ENCODE measurements at places on chromosomes 2 and 18.

DNA sequence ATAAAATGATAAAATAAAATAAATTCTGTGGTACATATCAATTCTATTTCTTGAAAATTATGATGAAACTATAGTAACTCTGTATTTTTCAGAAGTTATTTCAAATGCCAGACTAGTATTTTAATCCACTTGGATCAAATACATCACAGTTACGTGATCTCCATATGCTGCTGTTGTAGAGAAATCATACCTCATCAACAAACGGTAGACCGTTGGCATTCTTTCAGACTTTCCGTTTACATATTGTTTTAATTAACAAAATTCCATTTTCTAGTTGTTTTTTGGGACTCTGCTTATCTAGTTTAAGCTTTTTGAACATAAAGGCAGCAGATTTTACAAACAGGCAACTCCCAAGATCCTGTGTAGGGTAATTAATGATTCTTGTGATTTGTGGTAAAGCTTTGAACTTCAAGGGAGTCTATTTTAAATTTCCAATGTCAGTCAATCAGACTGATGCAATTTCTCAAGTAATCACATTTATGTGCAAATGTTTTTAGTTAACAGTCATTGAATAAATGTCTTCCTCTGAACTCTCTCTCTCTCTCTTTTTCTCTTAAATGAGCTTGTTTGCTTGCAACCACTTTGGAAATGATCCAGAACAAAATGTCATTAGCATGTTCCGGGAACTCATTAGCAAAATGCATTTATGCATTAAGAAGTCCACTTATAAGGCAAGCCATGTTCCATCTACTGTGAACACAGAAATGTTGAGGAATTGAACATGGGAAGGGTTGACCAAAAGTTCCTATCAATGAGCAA lies 31.8 kb downstream of the NYAP2 start:
- no peak for DNase-seq

GRCh38 chr18:33560686-33561370 lies 17.2 kb upstream of the ASXL3 start:
- DNase-seq: no peak

DNA sequence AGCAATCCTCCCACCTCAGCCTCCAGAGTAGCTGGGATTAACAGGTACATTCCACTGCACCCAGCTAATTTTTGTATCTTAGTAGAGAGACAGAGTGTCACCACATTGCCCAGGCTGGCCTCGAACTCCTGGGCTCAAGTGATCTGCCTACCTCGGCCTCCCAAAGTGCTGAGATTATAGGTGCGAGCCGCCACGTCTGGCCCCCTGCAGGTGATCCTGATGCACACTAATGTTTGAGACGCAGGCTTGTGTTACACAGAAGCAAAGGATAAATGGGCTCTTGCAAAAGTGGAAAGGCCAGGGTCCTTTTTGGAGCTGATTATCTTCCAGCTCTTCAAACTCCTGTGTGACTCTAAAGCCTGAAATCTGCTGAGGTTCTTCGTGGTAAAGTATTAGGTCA lies 84.2 kb downstream of the TGFA start:
- DNase-seq: no peak

- DNase-seq: no peak
Measured at GRCh38 chr2:132656266-132656975, 13.6 kb downstream of the LYPD1 start.

- DNase-seq: no peak
Measured at GRCh38 chr2:68975844-68976243, 1.4 kb downstream of the GKN1 start.

GRCh38 chr2:75233965-75234364 lies 34.6 kb upstream of the TACR1 start:
- no peak for DNase-seq

DNA sequence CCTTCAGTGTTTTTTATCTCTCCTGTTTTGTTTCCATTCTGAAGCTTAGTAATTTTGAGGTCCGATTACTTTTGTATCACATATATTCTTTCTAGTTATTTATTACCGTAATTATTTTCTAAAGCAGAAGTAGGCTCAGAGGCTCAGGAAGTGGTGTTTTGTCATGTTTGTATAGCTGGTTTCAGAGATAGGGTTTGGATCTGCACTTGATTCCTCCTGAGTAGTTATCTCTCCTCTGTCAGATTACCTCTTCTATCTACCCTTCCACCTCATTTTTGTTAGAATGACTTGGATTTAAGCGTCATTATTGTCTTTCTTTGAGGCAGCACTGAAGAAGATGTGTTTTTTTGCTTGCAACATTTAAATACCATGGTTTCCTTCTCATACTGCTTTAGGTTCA lies 95.4 kb downstream of the MTA3 start:
- DNase-seq: no peak

- DNase-seq: no peak
Measured at GRCh38 chr2:25036221-25036559, 5.7 kb upstream of the EFR3B start.

GRCh38 chr18:31451625-31452024 lies 4.1 kb downstream of the DSG3 start:
- DNase-seq: no peak

DNA sequence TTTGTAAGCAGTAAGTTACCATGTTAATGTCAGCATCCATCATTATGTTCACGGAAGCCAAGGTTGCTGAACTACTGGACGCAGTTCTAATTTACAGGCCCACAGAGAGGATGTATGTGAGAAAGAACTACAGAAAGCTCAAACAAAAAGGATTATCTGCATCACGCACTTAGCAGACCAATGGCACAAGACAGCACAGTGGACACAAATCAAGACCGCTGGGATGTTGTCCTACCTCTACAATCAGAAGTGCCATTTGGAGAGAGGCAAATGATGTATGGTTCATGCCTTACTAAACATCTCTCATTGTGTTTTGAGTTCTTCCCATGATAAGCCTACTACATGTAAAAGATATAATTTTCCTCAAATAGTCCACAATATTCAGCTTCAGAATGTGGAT lies 330.7 kb upstream of the CHAC2 start:
- no peak for DNase-seq

GRCh38 chr2:232888099-232888836 lies 18.2 kb downstream of the SNORC start:
- DNase-seq: no peak

- no peak for DNase-seq
Measured at GRCh38 chr18:677145-677544, 19.7 kb downstream of the TYMS start.

GRCh38 chr2:118987886-118988285 lies 45.9 kb downstream of the MARCO start:
- no peak for DNase-seq

DNA sequence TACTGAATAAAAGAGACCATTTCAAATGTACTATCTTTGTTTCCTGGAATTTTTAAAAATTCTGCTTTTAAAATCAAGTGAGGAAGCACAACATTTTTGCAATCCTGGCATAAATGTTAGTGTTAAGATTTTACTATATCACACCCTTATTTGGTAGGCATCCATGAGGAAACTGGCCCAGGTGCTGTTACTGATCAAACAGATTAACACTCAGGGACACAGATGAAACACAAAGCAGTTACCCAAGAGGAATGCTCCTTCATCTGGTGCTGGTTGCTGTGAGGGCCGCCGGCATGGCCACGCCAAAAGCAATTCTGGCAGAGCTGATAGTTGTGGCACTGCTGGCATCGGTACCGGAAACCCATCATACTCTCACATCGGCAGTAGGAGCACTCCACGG lies 96.8 kb downstream of the DTNB start:
- no peak for DNase-seq

Measured in HCEC 1CT (cell line).